ENCODE measurements at places on chromosomes 4 and X.

GRCh38 chr4:48420144-48420543, 63.0 kb upstream of the SLC10A4 start:
- DNase-seq, result peak; percentile 70

DNA sequence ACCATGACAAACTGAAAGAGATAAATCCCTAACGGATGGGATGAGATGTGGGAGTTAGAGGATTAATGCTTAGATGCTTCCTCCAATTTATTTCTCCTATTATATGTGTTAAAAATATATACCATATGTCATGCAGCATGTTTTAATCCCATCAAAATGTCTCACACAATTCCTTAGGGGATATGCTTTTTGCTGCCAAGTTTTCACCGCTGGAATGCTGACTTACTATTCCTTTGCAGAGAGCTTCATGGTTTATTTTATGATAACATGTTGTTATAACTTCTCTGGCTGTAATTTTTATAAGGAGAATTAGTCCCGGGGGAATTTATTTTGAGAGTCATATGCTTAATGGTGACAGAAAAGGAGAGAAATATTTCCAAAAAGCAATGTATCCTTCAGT, 670.3 kb downstream of the IL1RAPL1 start:
- peak; percentile 77 for DNase-seq

GRCh38 chr4:23789762-23790161, 100.1 kb downstream of the PPARGC1A start:
- no peak for DNase-seq

DNA sequence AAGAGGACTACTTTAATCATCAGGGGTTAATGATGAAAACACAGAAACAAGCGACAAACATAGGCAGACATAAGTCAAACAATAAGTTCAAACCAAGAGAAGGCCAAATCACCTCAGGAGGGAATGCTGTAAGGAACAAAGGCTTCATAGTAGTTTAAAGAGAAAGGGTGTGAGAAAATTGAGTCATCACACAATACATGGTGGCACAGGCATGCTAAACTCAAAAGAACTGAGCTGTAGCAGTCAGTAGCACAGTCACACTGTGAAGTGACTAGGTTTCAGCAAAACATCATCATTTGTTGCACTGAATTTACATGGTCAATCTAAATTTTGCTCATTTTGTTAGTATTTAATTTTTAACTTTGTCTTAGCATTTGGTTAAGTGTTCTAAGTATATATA, 24.2 kb downstream of the SMC1A start:
- no peak for DNase-seq

GRCh38 chrX:29496636-29497180, 718.7 kb upstream of the MAGEB2 start:
- no peak for DNase-seq

- DNase-seq, result no peak
Observed at GRCh38 chr4:145281224-145281623, 100.8 kb upstream of the OTUD4 start.

DNA sequence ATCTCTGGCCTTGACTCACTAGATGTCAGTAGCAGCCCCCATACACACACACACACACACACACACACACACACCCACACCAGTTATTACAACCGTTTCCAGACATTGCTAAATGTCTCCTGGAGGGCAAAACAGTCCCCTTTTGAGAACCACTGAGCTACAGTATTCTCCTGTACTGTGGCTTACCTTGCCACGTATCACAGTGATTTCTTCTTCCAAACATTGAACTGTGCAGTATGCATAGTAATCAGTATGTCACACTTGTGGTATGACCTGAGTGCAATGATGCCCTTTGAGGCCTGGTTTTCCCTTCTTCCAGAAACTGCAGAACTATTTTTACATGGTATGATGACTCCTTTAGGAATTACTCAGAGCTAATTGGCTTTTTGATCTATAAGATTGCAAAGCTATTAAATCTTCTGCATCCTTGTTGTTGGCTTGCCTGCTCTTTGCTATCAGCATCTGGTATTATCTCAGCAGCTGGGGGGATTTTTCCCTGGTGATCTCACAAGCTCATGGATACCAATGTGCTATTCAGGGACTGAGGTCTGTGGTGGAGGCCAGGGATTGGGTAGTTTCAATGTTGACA, 3.6 kb upstream of the THOC2 start:
- DNase-seq, result peak; percentile 22

DNA sequence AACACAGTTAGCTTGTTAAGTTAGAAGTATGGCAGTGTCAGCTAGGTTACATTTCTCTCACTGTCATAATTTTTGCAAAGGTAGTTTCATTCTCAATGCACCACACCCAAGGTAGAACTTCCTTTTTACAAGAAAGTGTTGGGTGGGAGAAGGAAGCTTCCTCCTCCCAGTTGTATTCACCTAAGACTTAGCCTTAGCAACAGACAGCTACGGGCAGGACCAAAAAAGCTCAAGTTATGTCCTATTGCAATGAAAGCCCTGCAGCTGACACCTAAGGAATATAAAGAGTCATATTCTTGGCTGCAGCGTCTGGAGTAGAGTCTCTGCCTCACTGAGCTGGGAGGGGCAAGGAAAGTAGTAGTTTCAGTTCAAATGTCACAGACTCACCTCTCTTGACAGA, 25.1 kb upstream of the PRDM8 start:
- DNase-seq, result no peak

GRCh38 chr4:172656055-172656454, 512.6 kb upstream of the GALNT7 start:
- DNase-seq, result no peak

- no peak for DNase-seq
Observed at GRCh38 chr4:25943312-25943711, 29.3 kb downstream of the SMIM20 start.

GRCh38 chrX:17441965-17442364, 67.0 kb downstream of the NHS start:
- no peak for DNase-seq

DNA sequence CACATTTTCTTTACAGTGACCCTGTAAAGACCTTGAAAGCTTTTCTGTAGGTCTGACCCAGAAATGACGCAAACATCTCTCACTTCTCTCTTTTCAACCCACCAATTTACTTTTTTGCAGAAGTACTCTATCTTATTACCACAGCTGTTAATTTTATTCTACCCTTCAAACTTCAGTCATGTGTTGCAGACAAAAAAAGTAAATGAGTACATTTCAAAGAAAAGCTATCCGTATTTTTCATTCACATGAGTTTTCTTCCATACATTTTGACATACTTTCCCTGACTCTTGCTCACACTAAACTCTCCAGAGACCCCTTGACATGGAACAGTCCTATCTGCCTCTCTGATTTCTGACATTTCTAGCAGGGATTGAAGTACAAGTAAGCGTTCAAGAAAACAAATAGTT, 51.7 kb downstream of the SLC7A11 start:
- DNase-seq, result no peak

DNA sequence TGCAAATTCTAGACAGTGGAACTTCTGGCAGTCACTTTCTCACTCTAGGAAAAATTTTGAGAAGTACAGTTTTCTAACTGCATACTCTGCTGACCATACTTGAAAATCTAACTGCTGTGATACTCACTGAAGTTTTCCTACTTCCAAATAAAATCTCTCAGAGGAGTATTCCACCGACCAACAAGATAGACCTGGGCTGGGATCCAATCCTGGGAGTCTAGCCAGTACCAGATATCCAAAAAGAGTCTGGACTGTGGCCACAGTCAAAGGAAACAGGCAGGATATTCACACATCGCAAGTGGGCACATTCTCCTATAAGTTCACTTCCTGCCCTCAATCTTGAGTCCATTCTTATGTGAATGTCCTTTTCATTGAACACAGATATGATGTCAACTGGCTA, 1138.7 kb upstream of the PCDH7 start:
- no peak for DNase-seq

DNA sequence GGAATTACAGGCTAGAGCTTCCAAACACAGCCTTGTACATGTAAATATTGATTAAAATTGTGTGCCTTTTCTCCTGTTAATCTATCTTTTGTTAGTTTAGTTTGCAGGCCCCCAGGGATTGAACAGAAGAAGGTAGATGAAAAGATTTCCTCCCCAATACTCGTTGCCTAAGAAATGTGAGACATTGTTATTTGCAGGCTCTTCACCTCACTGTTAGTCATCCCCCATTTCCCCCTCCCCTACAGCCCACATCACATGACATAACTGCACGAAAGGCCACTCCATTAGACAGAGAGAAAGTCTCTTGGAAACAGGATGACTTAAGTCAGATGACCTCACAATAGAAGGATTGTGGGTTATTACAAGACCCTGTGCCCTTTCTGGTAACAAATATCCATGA, 13.3 kb upstream of the MID1 start:
- DNase-seq, result peak; percentile 52

Data from NCI-H524 (cell line).